ENCODE measurements at places on chromosomes 13 and 19.

DNA sequence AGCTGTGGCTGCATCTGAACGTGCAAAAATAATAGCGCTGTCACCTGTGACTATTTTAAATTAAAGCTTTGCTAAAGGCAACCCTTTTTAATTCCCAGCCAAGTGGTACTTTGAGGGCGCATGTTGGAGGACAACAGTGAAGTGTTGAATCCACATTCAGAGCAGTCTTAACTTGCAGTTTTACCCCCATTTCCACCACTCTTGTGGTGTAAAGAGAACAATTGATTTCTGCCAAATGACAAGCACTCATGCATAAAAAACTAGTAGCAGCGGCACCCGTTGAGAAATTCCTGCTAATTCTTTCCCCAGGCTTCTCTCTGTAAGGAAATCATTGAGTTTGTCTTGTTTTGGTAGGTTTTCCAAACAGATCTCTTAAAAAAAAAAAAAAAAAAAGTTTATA is 1033.3 kb downstream of the EFNB2 start:
- peak; percentile 37 for DNase-seq

- DNase-seq, result no peak
Measured at GRCh38 chr13:33251131-33251661, 34.4 kb downstream of the STARD13 start.

DNA sequence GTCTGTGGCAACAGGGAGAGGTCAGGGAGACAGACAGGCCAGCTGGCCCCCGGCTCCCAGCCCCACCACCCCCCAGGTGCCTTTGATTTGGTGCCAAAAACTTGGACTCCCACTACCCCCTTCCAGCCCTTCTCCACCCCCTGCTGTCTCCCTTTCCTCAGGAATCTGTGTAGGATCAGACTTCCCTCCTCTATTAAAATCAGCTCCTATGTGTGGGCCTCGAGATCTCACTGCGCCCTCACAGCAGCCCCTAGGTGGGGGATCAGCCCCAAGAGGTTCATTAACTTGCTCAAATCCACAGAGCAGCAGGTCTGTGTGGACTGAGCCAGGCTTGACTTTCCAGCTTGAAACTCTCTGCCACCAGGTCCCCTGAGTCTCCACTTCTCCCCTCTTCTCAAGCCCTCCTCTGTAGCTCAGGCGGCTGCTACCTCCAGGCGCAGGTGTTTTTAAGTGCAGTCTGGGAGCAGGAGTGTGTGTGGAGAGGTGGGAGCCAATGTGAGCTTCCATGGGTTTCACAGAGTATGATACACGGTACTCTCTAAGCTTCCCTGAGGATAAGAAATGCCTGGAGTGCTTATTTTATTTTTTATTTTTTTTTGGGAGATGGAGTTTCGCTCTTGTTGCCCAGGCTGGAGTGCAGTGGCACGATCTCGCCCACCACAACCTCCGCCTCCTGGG is 1.7 kb downstream of the GAPDHS start:
- DNase-seq, result no peak

- DNase-seq, result no peak
Measured at GRCh38 chr13:35957241-35957731, 173.9 kb downstream of the DCLK1 start.

GRCh38 chr13:73090116-73090822 is 31.5 kb downstream of the KLF5 start:
- DNase-seq, result peak; percentile 96

DNA sequence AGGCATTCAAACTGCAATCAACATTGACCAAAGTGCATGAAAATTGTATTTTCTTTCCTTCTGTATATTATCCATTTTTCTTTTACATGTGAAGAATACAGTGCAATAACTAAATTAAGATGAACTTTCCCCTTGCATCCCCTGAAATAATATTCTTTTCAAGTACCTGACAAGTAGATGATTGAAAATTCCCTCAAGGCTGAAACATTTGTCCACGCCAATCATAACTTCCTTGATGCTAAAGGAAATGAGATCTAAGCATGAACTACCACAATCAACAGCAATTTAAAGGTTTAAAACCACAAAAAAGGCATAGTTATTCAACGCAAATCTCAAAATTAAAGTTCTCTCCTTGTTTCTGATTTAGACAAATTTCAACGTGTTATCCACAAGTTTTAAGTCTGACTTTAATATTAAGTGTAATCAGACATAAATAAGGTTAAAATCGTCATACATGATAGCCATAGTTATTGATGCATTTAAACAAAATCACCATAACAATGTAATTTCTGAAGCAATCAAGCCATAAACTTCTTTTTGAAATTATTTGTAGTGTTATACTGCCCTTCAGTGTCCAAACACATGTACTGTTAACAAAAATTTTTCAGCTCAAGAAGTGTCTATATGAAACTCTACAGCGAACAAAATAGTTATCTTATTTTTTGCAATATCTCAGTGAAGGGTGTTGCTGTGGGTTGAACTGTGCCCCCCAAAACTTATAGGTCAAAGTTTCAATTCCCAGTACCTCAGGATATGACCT is 169.5 kb downstream of the DCLK1 start:
- DNase-seq, result no peak

DNA sequence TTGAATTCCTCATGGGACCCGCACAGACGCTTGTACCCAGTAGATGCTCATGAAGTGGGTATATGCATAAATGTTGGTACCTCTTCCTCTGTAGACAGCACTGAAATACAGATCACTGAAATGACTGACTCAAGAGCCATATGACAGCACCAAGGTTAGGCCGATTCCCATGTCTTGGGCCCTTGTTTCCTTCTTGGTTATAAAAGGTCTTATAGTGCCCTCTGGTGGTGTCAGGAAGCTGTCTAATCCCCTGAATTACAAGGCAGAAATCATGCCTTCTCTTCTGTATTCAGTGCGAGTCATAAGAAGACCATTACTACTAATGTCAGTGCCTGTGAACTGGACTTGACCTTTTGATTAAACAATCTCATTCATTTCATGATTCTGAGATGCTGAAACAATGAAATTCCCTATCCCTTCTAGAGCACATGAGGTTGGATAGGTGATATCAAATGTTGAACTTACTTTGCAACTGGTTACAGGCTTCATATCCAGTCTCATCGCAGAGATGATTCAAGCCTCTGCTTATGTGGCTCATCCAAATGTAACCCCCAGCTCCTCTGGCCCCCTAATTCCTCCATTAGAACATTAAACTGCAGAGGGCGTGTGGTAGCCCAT is 59.7 kb downstream of the SPATA13 start:
- DNase-seq, result peak; percentile 12

DNA sequence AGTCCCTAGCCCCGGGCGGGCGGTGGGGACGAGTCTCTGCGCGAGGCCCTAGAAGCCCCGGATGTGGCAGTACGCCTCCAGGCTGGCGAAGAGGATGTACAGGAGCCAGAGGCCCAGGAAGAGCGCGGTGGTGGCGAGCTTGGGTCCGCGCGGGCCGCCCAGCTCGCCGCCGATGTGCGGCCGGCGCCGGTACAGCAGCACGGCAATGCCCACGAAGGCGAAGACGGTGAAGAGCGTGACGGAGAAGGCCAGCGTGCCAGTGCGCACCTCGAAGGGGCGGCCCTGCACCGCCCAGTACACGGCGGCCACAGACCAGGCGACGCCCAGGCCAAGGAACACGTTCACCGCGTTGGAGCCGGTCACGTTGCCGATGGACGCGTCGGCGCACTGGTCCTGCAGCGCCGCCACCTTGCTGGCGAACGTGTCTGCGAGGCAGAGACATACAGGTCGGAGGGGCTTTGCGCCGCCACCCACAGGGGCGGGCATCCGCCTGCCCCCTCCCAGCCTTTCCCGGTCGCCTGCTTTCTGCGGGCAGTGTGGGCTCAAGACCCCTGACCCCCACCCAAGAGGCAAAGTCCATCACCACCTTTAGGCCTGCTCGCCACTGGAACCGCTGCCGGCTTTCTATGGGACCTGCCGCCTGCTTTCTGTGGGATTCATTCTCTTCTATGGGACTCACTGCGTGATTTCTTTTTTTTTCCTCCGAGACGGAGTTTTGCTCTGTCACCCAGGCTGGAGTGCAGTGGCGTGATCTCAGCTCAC is 10.9 kb upstream of the MEIS3 start:
- DNase-seq, result no peak

DNA sequence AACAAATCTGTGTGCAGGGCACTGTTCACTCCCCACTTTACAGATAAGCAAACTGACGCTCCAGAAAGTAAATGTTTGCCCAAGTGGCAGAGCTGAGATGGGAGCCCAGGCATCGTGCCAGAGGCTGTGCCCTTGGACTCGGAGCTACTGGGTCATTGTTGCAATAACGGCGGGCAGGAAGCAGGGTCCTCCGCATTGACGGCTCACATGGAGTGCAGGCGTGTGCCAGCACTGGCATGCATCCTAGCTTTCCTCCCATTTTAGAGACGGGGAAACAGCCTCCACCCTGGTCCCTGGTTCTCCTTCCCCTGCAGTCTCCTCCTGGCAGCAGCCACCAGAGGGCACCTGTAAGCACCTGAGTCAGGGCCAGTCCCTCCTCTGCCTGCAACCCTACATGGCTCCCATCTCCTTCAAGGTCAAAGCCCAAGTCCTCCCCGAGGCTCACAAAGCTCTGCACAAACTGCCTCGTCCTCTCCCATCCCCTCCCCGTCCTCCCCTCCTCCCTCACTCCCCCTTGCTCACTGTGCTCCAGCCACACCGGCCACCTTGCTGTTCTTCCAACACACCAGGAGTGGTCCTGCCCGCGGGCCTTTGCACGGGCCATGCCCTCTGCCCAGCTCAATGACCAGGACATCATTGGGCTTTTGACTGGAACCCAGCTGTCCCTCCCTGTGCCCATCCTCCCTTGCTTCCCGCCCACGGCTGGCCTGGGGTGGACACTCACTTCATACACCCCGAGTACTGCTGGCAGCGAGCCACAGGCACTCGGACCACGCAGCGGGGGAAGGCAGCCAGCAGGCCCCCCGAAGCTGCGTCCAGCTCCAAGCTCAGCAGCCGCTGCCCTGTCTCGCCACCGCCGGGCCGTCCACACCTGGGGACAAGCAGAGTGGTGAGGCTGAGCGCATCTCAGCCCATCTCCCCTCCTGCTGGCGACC is 7.7 kb upstream of the LRG1 start:
- no peak for DNase-seq

DNA sequence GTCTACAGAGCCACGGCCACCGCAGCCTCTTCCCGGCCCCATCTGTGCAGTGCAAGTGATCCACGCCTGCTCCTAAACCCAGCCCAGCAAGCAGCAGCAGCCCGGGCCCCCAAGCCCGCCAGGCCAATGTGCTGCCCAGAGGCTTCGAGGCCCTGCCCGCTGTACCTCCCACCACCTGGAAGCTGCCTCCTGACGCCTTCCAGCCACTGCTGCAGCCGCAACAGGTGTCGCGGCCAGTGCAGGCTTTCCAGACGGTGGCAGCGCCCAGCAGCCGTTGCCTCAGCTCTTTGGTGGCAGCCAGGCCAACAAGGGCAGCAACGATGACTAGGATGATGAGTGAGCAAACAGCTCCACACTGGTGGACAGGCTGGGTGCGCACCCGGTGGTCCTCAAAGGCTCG is 50.2 kb upstream of the TPM4 start:
- DNase-seq, result no peak
